ENCODE measurements at places on chromosomes 5 and 9.

DNA sequence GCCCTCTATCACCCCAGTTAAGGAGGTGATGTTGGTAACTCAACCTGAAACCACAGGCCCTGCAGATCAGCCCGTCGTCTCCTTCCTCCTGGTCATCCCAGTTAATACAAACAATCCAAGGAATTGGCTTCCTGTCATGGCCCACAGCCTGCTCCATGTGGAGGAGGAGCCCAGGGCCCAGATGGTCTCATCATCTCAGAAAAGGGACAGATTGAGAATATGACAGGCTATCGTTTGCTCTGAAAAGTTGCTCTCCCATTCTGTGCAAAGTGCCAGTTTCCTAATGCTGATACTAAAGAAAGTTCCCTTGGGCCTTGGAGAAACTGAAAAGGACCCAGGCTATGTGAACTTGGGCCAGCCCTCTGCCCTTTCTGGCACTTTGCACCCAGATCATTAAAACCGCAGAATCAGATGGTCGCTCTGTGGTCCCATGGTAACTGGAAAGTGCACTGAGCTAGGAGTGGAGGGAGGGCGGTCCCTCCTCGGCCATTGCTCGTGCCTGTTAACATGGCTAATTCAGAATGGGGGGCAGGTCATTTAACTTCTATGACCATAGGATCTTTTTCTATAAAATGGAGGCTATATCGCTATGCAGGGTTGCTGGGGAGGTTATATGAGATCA, 675 bp upstream of the SPAAR start:
- DNase-seq, result no peak

- DNase-seq, result no peak
Observed at GRCh38 chr5:73267766-73268435, 94.9 kb downstream of the TMEM174 start.

GRCh38 chr9:111298731-111299598, 31.1 kb downstream of the OR2K2 start:
- DNase-seq, result peak; percentile 69

DNA sequence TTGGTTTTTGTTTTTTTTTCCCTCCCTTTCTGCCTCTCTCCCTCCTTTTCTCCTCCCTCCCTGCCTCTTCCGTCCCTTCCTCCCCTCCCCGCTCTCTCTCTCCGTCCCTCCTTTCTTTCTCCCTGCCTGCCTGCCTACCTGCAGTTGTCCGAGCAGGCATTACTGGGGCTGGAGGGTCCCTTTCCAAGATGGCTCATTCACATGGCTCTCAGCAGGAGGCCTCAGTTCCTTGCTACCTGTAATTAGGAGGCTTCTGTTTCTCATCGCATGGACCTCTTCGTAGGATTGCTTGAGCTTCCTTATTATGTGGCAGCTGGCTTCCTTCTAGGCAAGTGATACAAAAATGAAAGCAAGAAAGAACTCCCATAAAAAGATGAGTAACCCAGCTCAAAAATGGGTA, 8.0 kb downstream of the RGS3 start:
- DNase-seq, result no peak

DNA sequence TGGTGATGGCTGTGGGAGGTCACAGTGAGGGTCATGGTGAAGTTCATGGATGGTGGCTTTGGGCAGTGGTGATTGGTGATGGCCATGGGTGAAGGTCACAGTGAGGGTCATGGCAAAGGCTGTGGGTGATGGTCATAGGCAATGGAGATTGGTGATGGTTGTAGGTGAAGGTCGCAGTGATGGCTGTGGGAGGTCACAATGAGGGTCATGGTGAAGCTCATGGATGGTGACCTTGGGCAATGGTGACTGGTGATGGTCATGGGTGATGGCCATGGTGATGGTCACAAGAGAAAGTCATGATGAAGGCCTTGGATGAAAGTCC, 115.6 kb upstream of the IRX4 start:
- no peak for DNase-seq

DNA sequence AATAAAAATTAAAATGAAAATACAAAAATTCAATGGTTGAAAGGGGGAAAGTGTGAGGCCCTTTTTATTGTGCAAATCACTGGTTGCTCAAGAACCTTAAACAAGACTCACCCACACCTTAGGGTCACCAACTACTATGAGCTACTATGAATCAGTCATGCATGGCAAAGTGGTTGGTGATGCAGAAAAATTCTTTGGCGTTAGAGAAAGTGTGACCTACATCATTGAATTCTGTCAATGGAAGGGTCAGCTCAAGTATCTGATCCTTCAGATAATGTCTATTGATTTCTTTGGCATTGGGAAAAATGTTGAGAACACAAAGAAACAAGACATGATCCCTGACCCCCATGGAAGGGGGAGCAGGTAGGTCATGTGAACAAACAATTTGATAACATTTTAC, 149.7 kb upstream of the ADCY2 start:
- no peak for DNase-seq

DNA sequence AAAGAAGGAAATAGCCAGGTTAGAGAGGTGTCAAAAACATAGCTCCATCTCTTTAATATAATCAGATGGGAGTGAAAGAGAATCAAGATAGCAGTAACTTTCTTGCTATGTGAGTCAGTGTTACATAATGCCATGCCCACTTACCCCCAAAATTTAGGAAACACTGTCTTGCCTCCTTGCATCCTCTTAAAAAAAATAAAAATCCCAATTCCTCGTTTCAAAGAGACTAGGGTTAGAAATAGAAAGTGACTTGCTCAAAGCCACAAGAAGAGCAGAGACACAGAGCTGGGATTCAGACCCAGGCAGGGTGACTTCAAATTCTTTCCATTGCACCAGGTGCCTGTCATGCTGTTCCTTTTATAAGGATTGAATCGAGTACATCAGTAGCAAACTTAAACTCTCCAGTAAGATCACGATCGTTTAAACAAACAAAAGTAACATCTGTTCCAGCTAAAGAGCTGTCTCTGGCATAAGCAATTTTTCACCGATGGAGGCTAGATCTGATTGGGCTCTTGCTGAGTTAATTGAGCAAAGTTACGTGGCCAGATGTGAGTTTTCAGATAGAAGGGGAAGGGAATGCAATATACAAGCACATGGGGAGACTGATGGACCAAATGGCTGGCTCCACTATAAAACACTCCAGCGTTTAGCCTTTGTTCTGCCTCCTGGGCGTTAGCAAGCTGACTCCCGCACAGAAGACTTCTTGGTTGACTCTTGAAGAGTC, 176.9 kb downstream of the PALM2AKAP2 start:
- no peak for DNase-seq

- no peak for DNase-seq
Observed at GRCh38 chr5:123170061-123170460, 81.0 kb downstream of the PRDM6 start.

GRCh38 chr9:117723986-117724625, 19.9 kb downstream of the TLR4 start:
- DNase-seq, result no peak

DNA sequence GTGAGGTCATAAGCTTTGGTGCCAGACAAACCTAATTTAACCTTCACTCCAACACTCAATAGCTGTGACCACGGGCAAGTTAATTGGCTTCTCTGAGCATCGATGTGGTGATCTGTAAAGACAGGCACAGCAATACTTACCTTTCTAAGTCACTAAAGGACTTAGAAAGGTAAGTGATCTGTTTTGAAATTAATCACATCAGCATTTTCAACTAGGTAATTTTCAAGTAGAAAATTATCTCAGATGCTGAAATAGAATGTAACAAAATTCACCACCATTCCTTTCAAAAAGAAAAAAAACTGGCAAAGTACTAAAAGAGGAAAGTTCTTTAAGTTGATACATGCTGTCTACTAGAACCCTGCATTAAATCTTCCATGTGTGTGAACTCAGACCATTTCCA, 354.5 kb downstream of the ICE1 start:
- no peak for DNase-seq

- DNase-seq, result no peak
Observed at GRCh38 chr5:120394259-120394658, 69.8 kb upstream of the PRR16 start.

DNA sequence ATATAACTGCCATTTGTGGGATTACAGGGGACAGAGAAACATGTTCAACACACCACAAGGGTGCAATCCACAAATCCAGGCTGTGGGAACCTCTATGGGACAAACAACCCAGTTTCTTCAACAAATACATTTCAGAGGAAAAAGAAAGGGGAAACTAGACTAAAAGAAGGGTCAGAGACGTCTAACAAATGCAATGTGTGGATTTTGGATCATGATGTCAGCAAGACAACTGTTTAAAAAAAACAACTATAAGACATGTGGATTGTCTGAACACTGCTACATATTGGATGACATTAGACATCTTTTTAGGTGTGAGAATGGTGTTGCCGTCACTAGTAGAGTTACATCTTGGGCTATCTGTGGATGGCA, 3.9 kb upstream of the RALGDS start:
- DNase-seq, result no peak

DNA sequence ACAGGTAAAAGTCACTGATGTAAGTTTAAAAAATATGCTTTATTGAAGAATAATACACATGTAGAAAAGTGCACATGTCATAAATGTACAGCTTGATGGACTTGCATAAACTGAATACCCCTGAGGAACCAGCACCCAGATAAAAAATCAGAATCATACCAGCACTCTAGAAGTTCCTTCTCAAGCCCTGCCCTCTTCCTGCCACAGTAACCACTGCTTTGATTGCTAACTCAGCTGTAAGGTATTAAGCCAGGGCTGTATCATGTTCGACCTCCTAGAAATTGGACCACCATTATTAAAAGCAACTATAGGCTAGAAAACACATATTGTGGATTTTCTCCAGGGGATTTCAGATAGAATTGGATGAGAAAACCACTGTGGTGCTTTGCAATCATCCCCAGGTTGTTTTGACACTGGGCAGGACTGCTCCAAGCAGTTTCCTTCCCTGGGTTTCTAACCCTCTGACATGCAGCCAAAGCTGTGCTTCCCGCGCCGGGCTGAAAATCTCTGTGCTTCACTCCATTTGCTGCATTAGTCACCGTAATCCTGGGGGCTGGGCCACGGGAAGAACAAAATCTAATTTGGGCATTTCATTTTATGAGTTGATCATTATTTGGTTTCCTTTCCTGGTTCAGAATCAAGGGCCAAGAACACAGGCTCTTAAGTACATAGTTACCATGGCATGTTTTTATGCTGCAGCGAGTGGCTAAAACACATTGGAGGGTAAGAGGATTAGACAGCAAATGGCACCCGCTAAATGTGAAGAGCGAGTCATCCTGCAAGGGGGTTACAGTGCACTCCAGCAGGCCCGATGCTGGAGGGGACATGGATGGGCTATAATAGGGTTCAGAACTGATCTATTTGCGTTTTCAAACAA, 139.4 kb upstream of the IL12B start:
- peak; percentile 33 for DNase-seq

DNA sequence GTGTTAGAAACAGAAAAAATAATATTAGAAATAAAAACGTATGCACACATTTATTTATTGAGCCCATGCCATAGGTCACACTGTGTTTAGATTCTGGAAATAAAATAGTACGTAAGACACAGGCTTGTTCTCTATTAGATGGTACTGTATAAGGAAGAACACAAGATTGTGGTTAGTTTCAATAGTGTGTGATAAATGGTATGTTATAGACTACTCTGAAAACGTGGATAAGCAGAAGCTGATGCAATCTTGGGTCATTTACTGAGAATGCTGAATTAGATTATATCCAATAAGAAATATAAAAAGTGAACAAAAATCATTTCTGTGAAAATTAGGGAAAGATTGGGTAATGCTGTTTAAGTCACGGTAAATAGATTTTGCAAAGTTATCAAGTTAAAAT, 1456.4 kb upstream of the ACO1 start:
- no peak for DNase-seq

- DNase-seq, result no peak
Observed at GRCh38 chr9:72322678-72323077, 42.3 kb downstream of the ZFAND5 start.

DNA sequence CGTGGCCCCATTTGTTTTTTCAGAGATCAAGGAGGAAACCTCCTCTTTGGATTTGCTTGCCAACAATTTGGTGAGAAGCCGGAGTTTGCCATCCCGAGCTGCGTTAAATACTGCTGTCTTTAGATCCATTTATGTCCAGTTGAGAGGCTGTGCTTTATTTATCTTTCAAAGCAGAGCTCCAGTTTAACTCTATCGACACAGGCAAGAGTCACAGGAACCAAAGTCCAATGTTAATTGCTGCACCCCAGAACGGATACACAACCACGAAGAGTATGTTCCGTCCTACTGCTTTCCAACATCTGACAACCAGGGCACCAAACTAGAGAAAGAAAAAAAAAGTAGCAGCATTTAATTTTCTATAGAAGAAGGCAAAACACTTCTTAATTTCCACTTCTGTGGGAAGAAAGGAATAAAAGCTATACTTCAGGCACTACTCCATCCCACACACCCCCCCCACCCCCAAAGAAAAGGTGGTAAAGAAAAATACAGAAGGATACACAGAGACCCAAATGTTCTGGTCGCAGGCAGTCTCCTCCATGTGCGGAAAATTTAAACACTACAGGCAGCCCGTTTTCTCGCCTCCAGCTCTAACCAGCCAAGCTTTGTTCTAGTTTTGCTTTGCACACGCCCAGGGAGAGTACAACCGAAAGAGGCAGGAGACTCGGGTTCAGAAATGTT, 1.1 kb downstream of the FEM1C start:
- DNase-seq, result peak; percentile 65

GRCh38 chr9:82764061-82764668, 298.8 kb downstream of the RASEF start:
- DNase-seq, result peak; percentile 11

- peak; percentile 57 for DNase-seq
Observed at GRCh38 chr5:38782180-38782835, 63.5 kb upstream of the OSMR start.

- peak; percentile 40 for DNase-seq
Observed at GRCh38 chr5:179732918-179733771, 523 bp downstream of the MAML1 start.

DNA sequence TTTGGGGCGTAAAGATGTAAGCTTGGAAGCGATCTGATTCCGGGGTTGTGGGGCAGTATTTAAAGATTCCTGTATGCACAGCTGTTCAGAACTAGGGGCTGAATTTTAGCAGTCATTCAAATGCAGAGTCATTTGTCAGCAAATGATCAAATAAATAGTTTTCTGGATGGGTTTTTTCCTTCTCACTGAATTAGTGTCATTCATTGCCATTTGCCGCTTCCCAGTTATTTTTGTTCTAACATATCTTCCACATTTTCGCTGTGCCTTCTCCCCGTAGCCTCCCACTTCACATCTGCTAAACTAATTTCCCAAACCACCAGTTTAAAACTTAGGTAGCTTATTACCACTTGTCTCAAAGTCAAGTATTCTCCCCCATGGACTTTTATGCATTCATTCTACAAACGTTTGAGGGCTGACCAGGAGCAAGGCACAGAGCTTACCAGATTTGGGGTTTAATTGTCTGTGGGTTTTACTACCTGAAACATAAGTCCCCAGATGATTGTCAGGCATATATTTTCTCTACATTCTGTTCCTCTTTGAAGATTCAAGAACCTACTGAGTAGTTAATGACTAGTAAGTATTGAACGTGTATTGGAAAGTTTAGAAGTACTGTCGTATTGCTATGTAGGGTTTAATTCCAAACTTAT, 41.3 kb upstream of the CKMT2 start:
- DNase-seq, result no peak

GRCh38 chr5:36694351-36694750, 87.9 kb downstream of the SLC1A3 start:
- no peak for DNase-seq

Measured in hematopoietic multipotent progenitor cell treated with erythropoietin and hydrocortisone succinate and interleukin-3 and kit ligand, for 6 days (in vitro differentiated cells).